Activated CD4-positive, alpha-beta T cell treated with anti-CD3 and anti-CD28 coated beads, Interleukin-2, amount 50 U/mL, for 1 hour (primary cell): ENCODE measurements at places on chromosomes 3 and 15.
A peak's percentile ranks its signal among the peaks of the same experiment; 100 is the strongest.

DNA sequence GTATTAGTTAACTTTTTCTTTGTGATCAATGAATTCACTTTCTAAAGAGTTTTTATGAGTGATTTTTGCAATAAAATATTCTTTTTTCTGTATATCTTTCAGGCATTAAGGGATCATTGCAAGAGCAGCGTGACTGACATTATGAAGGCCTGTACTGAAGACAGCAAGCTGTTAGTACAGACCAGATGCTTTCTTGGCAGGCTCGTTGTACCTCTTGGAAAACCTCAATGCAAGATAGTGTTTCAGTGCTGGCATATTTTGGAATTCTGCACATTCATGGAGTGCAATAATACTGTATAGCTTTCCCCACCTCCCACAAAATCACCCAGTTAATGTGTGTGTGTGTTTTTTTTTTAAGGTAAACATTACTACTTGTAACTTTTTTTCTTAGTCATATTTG is 24.4 kb downstream of the SELENOT start:
- no peak for DNase-seq

DNA sequence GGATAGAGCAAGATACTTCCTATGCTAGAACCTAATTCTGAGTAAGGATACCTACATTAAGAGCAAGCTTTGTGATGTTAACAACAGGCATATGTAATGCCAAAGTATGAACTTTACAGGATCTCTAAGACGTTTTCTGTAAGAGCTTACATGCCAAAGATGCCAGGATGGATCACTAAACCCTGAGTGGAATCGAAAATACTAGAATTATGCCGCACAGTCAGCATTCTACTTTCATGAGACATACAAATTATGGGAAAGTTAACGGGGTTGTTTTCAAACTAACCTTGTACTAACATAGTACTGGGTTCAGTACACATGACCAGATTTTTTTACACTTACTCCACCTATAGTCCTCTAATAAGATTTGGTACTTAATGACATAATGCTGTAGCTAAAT is 55.1 kb downstream of the AAGAB start:
- no peak for DNase-seq

DNA sequence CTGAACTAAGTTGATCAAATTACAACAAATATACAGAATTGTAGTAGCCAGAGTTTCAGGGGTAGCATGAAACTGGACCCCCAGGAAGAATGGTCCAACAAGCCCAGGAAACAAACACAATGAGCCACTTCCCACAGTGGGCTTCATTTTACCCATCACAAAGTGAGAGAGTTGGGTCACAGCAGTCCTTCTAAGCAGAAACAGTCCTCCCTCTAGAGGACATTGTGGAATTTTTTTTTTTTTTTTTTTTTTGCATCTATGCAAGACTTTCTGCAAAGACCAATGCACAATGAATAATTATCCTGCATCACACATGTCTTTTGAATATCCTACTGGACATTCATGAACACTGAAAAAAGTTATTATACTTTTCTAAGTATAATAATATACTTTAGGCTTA is 73.8 kb upstream of the ATP13A5 start:
- no peak for DNase-seq

GRCh38 chr3:141402476-141403171 is 34.3 kb downstream of the ZBTB38 start:
- peak; percentile 46 for DNase-seq

DNA sequence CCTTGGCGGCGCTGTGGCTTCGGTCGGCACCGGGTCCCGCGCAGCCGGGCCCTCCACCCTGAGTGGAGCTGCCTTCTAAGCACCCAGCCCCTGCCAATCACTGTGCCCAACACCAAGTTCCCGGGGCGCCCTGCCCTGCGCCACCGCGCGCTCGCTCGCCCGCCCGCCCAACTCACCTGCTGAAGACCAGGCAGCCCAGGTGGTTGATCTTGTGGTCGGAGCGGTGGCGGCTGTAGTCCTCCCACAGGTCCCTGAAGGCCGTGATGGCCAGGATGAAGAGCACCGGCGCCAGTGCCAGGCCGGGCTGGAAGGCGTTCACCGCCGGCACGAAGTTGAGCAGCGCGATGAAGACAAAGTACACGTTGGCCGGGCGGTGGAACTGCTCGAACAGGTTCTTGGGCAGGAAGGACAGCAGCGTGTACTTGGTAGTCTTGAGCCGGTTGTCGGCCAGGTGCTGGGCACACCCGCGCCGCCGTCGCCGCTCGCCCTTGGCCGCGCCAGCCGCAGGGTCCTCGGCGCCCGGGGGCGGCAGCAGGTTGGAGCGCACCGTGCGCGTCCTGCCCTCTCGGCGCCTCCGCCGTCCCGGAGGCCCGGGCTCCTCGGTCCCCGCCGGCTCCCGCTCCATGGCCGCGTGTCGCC is 536 bp downstream of the ATP10A start:
- DNase-seq: peak; percentile 65

DNA sequence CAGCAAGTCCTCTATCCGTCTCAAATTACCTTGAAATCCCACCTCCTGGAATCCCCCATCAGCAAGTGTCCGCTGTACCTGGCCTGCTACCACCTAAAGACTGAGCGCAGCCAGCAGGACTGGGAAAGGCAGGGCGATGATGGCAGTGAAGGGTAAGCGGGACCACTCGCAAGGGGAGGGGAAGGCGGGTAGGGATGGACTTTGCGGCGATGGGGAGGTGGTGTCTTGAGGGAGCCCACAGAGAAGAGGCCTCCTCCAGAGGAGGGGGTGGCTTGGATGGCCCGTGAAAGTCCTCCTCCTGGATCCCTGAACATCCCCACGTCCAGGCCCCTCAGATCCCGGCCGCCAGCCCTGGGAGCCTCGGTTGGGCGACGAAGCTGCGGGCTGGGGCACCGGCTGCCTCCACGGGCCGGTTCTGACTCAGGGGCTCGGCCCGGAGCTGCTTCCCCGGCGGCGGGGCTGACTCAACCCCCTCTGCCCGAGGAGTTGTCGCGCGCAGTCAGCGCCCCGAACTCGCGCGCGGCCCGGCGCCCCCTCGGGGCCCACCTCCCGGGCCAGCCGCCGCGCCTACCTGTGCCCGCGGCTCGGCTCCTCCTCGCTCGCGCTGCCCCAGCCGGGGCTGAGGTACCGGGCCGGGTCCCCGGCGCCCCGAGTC is 512 bp downstream of the LARP6 start:
- no peak for DNase-seq

GRCh38 chr15:59366333-59367021 is 6.2 kb downstream of the MYO1E start:
- DNase-seq: no peak

- DNase-seq: no peak
These were observed 73.8 kb downstream of the MB21D2 start for GRCh38 chr3:192843723-192844485.

DNA sequence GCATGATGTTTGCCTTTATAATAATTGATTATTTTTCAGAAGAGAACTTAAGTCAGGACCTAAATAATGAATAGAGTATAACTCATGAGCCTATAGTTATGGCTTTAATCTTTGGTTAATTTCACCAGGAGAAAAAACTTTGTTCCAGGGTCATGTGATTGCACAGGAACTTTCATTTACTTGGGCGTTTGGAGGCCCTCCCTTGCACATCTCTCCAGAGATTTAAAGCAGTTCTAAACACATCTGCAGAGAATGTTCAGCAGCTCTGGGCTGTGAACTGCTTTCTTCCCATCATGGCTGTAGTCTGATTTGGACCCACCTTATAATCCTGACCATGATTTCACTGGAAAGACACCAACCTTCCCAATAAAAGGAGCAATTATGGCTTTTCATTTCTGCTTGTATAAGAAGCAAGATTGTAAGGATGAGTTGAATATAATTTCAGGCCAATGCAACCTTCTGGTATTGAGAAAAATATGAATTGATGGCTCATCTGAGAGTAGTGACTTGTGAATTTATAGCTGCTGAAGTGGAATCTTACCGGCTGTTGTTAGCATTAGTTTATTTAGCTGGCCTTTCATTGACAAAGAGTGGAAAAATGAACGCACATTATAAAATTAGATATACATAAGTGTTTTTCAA is 80.9 kb upstream of the PRTG start:
- no peak for DNase-seq

DNA sequence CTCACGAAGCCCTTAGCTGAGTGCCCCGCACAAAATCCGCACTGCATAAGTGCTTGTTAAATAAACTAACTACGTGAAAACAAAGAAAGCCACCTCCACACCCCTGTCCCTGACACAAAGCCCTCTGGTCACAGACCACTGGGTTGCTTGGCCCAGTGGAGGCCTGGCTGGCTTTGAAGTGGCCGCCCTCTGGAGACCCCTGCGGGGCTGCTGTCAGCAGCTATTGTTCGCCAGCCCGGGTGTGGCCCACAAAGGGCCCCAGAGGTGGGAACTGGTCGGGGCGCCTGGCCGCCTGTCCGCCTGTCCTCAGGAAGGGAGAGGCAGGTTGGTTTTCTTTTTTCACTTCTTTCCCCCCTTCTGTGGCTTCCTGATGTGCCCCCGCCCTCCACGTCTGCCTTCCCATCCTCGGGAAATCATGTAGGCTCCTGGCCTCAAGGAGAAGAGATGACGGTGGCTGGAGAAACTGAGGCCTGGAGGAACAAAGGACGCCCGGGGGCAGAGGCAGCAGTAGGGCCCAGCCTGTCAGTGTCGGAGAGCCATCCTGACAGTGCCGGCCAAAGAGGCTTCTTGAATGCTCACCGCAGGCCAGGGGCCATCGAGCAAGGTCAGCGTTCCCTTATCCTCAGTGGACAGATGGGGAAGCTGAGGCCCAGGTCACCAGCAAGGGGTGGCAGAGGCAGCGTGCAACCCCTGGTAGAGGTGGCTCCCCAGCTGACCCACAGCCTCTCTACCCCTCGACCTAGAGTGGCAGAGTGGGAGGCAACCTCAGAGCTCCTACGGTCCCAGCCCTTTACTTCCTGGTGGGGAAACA is 61.1 kb downstream of the SLC6A6 start:
- no peak for DNase-seq

DNA sequence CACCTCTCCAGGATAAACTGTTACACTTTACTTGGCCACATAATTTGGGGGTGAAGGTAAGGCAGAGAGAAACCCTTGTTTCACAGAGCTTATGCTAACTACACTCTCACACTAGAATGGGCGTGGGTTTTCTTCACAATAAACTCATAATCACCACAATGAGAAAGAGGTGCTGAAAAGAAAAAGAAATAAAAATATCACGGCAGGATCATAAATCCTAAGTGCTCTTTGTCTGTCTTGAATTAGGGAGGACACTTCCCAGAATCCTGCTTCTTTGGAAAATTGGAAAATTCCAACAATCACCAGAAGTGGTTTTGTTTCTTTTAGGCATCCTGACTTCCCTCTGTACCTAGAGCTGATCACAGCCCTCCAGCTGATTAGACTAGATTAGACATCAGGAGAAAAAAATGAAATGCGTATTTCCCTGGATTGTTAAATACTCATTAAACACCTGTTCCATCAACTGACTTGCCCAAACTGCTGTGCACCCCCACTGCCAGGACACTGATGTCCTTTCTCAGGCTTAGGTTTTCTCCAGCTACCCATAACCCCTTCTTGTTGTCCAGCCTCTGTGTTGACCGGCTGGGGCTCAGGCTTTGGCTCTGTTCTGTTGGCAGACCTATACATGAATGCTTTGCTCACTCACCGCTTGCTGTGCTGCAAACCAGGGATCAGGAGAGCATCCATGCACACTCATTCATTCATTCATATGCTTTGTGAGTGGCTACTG is 41.6 kb upstream of the ACKR4 start:
- no peak for DNase-seq

GRCh38 chr3:27559835-27560234 is 75.7 kb upstream of the SLC4A7 start:
- no peak for DNase-seq

GRCh38 chr3:54356261-54357045 is 234.1 kb downstream of the CACNA2D3 start:
- DNase-seq: no peak

DNA sequence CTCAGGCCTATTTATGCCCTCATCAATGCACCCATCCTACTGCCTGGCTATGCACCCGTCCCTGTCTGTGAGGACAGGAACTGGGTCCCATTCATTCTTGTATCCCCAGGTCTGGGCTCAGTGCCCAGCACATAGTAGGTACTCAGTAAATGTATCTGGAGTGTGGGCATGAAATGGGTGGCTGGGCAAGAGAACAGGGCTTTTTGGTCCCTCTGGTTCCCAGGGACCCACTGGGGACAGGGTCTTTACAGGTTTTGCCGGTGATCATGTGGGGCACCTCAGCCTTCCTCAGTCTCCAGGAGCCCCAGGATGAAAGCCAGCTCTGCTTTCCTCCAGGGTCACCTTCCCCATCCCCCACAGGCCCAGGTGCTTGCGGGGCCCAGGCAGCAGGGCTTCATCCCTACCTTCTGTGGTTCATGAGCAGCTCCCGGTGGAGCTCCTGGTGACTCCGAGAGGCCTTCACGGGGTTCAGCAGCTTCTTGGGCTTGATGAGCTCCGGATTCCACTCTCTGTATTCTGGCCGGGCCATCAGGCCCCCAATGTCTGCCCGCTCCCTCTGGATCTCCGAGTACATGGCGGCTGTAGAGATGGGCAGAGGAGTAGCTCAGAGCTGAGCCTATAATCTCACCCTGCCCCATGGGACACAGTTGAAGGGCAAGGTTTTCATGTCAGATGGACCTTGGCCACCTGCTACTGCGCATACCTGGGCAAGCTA is 7.7 kb downstream of the FAM107A start:
- no peak for DNase-seq

DNA sequence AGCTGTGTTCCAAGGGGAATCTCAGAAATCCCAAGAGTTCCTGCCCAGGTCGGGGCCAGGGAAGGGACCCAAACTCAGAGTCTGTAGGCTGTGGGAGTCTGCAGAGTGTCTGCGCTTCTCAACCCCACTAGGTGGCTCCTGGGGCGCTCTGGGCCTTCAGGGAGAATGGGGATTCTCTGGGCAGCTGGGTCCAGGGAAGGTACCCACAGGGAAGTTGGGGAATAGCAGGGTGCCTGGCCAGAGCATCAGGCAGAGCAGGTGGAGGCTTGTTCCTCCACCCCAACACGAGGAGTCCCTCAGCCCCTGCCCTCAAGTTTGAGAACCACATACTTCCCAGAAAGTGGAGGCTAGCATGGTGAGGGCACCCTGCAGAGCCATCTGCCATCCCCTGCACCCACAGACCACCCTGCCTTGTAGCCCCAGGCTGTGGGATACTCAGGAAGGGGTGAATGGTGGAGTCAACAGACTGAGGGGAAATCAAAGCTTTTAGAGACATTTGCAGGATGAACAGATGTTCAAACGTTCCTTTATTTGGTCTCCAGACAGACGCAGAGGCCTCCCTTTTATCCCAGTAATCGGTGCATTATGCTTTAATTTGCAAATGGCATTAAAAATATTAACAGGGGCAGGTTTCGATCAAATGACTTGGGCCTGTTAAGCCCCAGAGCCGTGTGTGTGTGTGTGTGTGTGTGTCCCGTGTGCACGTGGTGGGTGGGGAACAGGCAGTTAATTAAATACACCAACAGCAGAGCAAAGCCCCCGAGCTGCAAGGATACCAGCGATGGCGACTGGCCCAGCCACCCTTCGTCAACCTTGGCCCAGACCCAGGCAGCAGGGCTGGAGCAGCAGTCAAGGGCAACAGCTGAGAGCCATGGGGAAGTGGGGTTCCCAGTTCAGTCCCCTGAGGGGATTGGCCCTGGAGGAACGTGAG is 57.7 kb downstream of the DNAJB8 start:
- no peak for DNase-seq

- DNase-seq: no peak
These were observed 246.8 kb downstream of the UACA start for GRCh38 chr15:70516408-70517193.

- no peak for DNase-seq
These were observed 483 bp downstream of the MEX3B start for GRCh38 chr15:82045179-82045891.

- no peak for DNase-seq
These were observed 160.0 kb downstream of the EDEM1 start for GRCh38 chr3:5347486-5347885.

- no peak for DNase-seq
These were observed 3.5 kb upstream of the MNS1 start for GRCh38 chr15:56468401-56468800.
